NCI-H524 treated with DMSO at 0.1 percent for 48 hours (cell line): ENCODE measurements at places on chromosomes 6 and 20.

DNA sequence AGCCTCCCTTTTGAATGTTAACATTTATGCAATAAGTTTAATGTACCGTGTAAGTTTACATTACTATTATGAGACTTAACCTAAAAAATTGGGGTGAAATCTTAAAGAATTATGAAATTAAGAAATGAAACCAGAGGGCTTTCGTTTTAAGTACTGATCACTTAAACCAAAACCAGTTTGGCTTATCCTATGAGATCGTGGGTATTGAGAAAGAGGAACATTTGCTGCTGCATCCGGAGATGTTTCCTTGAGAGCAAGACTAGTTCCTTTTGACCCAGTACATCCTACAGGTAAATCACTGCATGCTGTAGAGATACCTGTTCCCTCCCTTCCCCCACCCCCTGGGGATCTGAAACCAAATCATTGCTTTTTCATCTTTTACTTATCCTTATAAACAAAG is 201.3 kb downstream of the ESR1 start:
- DNase-seq, result no peak

DNA sequence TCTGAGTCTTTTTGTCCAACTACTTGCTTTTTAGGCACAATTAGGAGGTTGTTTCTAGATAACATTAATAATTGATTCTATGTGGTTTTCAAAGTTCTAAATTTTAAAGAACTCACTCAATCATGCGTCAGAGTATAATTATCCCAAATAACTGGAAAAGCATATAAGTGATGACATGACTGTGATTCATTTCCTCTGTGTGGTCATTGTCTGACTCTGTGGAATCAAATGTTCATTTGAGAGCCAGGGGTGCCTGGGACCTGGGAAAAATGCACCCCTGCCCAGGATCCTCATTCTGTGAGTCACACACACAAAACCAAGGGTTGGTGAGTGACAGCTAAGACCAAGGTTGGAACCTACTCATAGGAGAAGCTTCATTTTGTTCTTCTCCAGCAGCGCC is 127.1 kb upstream of the MLIP start:
- DNase-seq, result no peak

DNA sequence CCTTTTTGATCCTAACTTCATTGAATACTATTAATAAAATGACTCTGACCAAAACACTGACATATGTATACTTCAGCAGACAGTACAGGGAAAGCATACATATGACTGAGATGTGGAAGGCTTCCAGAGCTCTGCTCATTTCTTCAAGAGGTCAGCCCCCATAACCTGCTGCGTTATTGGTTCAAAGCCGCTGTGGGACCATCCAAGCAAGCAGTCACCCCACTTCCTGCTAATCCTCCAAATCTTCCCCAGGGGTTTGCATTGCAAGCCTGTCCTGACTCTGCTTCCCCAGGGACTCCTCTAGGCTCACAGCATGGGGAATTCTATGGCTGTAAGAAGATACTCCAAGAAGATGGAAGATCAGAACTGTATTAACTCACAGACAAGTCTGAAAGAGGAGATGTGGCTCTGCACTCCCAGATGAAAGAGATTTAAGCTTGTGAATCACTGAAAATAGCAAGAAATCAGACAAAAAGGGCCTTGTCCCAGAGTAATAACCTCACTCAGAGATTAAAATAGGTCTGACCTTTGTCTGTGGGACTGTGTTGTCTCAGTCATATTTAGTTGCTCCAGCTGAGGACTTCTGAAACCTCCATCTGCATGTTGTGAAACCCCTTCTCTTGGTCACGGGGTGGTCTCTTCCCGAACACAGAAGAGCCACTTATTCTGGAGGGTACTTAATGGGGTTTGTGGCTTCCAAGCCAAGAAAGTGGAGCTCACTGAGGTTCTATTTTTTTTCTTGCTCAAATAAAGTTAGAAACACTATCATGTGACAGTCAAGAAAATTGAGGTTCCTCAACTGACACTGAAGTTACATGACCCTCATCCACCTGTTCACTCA is 101.5 kb upstream of the MARCKS start:
- no peak for DNase-seq

GRCh38 chr6:130167655-130168054 is 55.1 kb downstream of the SAMD3 start:
- DNase-seq, result no peak

GRCh38 chr20:22815603-22816315 is 219.4 kb upstream of the SSTR4 start:
- no peak for DNase-seq

DNA sequence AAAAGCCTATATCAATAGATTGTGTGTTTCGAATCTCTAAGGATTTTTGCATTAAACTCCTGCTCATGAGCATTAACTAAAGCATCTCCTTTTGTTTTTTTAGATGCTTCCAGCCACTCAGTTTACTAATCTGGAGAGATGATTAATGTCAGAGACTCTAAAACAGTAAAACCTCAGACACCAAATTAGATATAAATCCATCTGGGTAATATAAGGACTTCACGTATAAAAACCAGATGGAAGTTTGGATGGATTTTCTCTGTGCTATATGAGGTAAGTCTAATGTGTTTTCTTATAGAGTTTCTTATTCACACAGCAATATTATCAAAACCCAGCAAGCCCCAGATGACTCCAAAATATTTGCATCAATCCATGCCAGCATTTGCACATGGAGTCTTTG is 137.2 kb downstream of the SYNE1 start:
- DNase-seq, result no peak

GRCh38 chr20:2283706-2284423 is 11.9 kb upstream of the TGM3 start:
- DNase-seq, result no peak

- DNase-seq, result no peak
Observed at GRCh38 chr6:29909985-29910384, 32.3 kb upstream of the HLA-A start.

GRCh38 chr6:133114973-133115372 is 126.2 kb upstream of the EYA4 start:
- DNase-seq, result no peak

GRCh38 chr20:3990716-3991115 is 24.6 kb downstream of the RNF24 start:
- DNase-seq, result no peak

- DNase-seq, result no peak
Observed at GRCh38 chr6:20366082-20366830, 35.4 kb upstream of the E2F3 start.

DNA sequence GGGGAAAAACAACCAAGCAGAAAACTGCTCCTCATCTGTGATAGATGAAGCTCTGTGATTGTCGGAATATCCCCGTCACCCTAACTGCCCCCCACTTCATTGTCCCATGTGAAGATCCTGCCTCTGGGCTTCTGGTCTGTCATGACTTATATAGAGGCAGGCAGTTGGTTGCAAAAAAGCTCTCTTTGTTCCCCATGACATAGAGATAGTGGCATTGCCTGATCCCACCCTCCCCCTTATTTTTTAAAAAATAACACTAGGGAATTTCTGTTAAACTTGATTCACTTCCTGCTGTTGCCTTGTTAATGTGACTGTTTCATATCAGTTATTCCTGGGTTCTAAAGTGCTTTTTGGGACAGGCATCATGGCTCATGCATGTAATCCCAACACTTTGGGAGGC is 203.1 kb downstream of the JARID2 start:
- DNase-seq, result no peak

GRCh38 chr6:56649053-56649769 is 6.5 kb upstream of the DST start:
- DNase-seq, result peak; percentile 20

DNA sequence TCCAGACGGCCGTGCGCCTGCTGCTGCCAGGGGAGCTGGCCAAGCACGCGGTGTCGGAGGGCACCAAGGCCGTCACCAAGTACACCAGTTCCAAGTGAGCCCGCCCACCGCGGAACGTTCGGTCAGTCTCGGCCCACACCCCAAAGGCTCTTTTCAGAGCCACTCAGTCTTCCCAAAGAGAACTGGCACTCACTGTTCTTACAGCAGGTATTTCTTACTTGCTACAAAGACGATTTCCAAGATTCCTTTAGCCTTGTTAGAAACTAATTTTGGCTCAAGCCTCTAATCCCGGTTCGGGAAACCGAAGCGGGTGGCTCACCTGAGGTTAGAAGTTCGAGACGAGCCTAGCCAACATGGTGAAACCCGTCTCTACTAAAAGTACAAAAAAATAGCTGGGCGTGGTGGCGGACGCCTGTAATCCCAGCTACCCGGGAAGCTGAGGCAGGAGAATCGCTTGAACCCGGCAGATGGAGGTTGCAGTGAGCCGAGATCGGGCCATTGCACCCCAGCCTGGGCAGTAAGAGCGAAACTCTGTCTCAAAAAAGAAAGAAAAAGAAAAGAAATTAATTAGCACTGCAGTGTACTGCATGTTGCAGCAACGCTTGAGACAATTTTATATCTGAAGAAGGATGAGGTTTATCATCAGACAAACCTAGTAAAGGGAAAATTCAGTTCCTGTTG is 73.1 kb downstream of the OR2B2 start:
- DNase-seq, result no peak

- no peak for DNase-seq
Observed at GRCh38 chr6:42271834-42272805, 54.5 kb upstream of the MRPS10 start.

GRCh38 chr6:113697632-113698410 is 159.3 kb upstream of the MARCKS start:
- DNase-seq, result no peak

- DNase-seq, result no peak
Observed at GRCh38 chr6:5851261-5851757, 155.4 kb downstream of the NRN1 start.

- no peak for DNase-seq
Observed at GRCh38 chr20:63979557-63980316, at the start of gene SAMD10. Gene SAMD10, minus strand, starts transcription at chr20:63979642. Its CDS starts 175 bp downstream, at chr20:63979467.

GRCh38 chr6:80531681-80532619 is 425.5 kb downstream of the BCKDHB start:
- DNase-seq, result no peak

DNA sequence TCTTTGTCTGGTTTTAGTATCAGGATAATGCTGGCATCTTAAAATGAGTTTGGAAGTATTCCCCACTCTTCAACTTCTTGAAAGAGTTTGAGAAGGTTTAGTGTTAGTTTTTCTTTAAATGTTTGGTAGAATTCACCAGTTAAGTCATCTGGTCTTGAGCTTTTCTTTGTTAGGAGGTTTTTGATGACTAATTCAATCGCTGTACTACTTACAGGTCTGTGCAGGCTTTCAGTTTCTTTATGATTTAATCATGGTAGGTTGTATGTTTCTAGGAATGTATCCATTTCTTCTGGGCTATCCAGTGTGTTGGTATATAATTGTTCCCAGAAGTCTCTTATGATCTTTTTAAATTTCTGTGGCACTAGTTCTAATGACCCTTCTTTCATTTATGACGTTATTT is 215.5 kb downstream of the LRFN2 start:
- DNase-seq, result no peak

GRCh38 chr6:51740658-51741057 is 346.8 kb downstream of the PKHD1 start:
- no peak for DNase-seq

DNA sequence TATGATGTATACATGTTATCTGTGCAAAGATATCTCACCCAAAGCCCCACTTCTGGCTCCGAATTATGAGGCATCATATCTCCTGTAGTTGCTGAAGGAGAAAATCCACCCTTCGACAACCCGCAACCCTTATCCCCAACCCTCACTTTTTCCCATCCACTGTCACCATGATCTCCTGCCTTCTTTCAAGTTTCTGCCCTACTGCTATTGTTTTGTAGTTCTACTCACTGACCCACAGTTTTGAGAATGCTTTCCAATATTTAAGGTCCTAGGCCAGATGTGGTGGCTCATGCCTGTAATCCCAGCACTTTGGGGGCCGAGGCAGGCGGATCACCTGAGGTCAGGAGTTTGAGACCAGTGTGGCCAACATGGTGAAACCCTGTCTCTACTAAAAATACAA is 22.2 kb downstream of the ADGRF1 start:
- no peak for DNase-seq

DNA sequence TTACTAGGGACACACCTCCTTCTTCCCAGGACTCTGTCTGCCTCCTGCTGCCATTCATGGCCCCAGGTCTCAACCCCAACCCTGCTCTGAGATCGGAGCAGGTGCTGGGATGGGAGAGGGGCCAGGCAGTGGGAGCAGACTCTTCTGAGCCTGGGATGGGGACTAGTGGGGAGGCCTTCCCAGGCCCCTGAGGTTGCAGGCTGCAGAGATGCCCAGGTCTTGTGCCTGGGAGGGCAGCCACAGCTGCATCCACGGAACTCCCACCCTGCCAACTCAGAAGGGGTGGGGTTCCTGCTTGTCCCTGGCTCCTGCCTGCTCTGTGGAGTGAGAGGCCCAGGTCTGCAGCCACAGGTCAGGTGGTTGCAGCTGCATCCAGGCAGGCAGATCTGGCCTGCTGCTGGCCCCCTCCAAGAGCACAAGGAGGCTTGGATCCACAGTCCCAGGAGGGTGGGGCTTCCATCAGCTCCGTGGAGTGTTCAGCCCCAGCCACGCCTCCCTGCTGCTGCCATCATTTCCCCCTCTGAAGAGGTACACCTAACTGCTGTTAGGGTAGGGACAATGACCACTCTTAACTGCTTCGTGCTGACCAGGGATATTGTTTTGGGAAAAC is 2.9 kb upstream of the SLC22A1 start:
- DNase-seq, result no peak

- peak; percentile 93 for DNase-seq
Observed at GRCh38 chr6:98834060-98835031, at the start of gene POU3F2. Gene POU3F2, plus strand, starts transcription at chr6:98834574. Its CDS starts 300 bp downstream, at chr6:98834874.

- peak; percentile 29 for DNase-seq
Observed at GRCh38 chr20:10674684-10675449, 1.1 kb upstream of the JAG1 start.

DNA sequence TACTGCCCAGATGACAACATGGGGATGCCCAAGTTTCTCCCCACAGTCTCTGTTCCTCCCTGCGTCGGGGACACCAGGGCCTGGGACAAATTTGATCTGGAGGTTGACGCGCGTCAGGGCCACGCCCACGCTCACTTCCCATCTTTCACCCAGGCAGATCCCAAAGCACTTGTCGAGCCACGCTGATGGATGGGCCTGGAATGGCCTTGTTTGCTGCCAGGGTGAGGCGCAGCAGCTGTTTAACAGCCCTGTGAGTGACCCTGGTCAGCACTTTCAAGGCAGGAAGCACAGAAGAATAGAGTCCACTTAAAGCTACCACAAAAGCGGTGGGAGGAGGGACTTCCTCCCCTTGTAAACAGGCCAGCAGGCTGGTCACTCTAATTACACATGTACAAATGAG is 324.7 kb upstream of the JARID2 start:
- no peak for DNase-seq

GRCh38 chr20:34705008-34705396 is 858 bp downstream of the TP53INP2 start:
- peak; percentile 99 for DNase-seq

- no peak for DNase-seq
Observed at GRCh38 chr6:133428295-133428694, 187.1 kb downstream of the EYA4 start.

- no peak for DNase-seq
Observed at GRCh38 chr20:63351811-63352591, 9.1 kb downstream of the CHRNA4 start.

GRCh38 chr6:126210398-126211075 is 129.4 kb upstream of the CENPW start:
- DNase-seq, result no peak

DNA sequence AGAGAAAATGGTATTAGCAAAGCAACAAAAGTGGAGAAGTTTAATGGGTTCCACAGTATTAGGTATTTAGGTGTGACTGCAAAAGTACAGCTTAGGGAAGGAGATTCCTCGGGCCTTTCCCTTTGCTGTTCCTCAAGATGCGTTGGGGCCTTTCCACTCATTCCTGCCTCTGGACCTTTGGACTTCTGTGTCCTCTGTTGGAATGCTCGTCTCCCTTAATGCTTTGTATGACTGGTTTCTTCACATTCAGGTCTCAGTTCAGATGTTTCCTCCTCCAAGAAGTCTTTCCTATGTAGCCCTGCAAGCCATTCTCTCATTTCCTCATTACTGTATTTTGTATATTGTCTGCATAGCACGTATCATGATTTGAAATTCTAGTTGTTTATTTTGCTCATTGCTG is 39.6 kb downstream of the CTNNBL1 start:
- no peak for DNase-seq
